EL (cell line): ENCODE measurements at places on chromosomes 16 and 17.

DNA sequence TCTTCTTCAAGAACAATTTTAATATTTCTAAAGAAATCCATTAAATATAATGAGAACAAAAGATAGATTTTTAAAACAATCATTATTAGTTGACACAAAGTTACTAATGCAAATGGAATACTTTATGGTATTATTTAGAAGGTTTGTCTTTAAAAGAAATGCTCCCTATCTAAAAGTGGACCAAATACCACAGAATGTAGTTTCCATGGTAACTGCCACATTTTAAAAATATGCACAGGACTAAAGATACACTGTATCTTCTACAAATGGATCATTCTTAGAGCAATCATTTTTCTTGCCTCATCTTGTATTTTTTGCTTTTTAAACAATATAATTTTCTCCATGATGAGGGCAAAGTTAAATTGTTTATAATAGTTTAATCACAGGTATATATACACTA is 296.0 kb downstream of the CEP112 start:
- DNase-seq = no peak

DNA sequence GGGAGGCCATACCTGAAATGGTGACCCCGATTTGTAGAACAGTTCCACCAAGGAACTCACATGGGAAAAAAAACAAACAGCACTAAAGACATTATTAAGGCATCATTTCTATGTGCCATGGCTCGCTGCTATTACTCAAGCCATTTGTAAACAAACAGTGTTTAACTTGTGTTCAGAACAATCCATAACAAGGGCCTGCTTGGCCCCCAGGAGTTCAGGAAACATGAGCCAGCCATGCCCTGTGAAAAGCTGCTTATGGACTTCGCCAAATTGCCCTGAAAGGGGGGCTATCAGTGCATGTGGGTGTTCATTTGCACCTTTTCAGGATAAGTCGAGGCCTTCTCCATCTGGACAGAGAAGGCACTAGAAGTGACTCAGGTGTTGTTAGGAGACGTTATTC is 8.0 kb downstream of the POLR3K start:
- no peak for DNase-seq

- DNase-seq = no peak
Observed at GRCh38 chr17:11487469-11487868, 110.8 kb upstream of the DNAH9 start.

- DNase-seq = peak; percentile 30
Observed at GRCh38 chr17:14756479-14756878, 455.6 kb downstream of the HS3ST3B1 start.

- DNase-seq = no peak
Observed at GRCh38 chr16:31260136-31260931, 559 bp downstream of the ITGAM start.

GRCh38 chr16:88722784-88723506 is 16.6 kb downstream of the CTU2 start:
- DNase-seq = no peak

DNA sequence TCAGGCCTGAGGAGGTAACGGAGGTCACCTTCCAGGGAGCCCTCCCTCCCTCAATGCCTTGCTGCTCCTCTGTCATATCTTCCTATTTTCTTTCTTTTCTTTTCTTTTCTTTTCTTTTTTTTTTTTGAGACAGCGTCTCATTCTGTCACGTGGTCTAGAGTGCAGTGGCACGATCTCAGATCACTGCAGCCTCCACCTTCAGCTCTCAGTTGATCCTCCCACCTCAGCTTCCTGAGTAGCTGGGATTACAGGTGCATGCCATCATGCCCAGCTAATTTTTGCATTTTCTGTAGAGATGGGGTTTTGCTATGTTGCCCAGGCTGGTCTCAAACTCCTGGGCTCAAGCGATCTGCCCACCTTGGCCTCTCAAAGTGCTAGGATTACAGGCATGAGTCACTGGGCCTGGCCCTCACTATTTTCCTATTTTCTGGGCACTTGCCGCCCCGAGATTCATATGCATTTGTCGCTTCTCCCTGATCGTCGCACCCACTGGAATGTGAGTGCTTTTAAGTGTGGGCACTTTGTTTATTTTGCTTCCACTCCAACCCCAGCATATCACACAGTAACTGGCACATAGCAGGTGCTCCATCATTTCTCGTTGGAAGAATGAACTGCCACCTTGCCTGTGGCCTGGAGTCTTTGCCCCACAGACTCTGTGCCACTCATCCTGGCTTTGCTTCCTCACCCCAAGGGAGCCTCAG is 31.7 kb downstream of the CPNE2 start:
- no peak for DNase-seq

- no peak for DNase-seq
Observed at GRCh38 chr16:50525716-50526115, 22.5 kb upstream of the NKD1 start.

DNA sequence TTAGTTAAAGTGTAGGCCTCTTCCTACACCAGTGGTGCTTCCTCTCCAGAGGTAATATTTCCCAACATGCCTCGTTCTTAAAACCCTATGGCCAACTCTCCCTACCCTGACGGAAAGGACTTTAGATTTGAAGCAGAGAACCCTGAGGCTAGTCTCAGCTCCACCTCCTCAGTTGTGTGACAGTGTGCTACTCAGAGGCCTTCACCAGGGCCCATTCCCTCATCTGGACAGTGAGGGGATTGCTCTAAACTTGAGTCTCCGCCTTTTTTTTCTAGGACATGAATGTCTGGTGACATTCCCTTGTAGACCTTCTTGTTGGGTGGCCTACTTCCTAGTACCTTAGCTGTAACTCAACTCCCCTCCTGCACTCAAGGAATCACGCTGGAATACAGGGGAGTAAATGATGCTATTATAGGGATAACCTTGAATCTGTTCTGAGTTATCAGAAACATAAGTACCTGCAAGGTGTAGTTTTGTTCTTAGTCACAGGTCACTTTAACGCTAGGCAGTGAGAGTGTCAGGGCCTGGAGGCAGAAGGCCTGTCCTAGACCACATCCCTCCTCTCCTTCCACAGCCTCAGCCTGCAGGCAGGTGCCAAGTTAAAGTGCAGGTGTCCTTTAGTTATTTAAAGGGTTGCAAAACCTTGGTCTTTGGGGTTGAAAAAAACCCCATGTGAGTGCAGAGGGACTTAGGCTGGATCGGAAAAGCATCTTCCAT is 26.9 kb downstream of the LDHD start:
- no peak for DNase-seq

- peak; percentile 50 for DNase-seq
Observed at GRCh38 chr17:62630365-62631085, 3.1 kb downstream of the MRC2 start.

- no peak for DNase-seq
Observed at GRCh38 chr16:46807336-46807735, 23.6 kb downstream of the C16orf87 start.

- no peak for DNase-seq
Observed at GRCh38 chr16:74623839-74624235, 16.9 kb upstream of the GLG1 start.

GRCh38 chr17:70629902-70630301 is 460.6 kb downstream of the KCNJ2 start:
- DNase-seq = no peak
